ENCODE measurements at places on chromosomes 3 and 15.

GRCh38 chr3:151552589-151552988 lies 91.7 kb upstream of the IGSF10 start:
- DNase-seq: no peak

- no peak for DNase-seq
Observed at GRCh38 chr3:38960953-38961622, 90.7 kb downstream of the SCN11A start.

- no peak for DNase-seq
Observed at GRCh38 chr15:43799945-43800285, at the start of gene SERINC4. Gene SERINC4, minus strand, starts transcription at chr15:43800220. Its CDS starts 234 bp downstream, at chr15:43799986.

GRCh38 chr3:46960081-46960701 lies 16.4 kb downstream of the CCDC12 start:
- no peak for DNase-seq

DNA sequence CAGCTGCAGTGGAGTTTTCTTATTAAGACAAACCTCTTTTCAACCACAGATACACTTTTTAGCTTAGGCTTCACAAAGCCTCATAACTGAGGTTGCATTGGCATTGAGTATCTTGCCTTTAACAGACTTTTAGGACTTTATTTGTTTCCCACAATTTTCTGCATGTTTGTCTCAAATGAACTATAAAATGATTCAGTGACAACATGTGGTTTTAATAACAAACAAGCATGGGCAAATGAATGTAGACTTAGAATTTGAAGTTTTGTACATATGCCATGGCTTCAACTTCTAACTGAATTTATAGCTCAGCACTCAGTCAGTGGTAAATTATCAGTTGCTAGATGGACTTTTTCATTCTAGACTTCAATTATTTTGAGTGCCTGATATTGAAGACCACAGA lies 101.6 kb downstream of the SLC25A26 start:
- DNase-seq: no peak
